ENCODE measurements at places on chromosomes 6 and 20. TPM values are rescaled to one million over a fixed set of nuclear protein-coding genes. Genes with fewer than 3 reads are reported as not detected.
A peak's percentile ranks its signal among the peaks of the same experiment; 100 is the strongest.

DNA sequence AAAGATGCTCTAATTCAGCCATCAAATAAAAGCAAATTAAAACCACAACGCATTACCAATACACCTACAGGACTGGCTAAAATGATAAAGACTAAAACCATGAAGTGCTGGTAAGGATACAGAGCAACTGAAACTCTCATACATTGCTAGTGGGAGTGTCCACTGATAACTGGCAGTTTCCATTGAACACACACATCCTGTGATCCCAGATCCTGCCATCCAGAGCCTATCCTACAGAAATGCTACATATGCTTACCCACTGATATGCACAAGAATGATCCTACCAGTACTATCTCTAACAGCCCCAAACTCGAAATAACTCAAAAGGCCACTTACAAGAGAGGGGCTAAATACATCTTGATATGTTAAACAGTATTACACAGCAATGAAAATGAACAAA lies 81.0 kb downstream of the FYN start:
- no peaks in the 10 kb centered on the region for H3K36me3 ChIP-seq
- DNase-seq = no peak
- H3K27ac ChIP-seq = no peak overlapping the region
- H3K27me3 ChIP-seq = no peaks in the 10 kb centered on the region

The BPHL gene
- total RNA-seq = 19.3 TPM

DNA sequence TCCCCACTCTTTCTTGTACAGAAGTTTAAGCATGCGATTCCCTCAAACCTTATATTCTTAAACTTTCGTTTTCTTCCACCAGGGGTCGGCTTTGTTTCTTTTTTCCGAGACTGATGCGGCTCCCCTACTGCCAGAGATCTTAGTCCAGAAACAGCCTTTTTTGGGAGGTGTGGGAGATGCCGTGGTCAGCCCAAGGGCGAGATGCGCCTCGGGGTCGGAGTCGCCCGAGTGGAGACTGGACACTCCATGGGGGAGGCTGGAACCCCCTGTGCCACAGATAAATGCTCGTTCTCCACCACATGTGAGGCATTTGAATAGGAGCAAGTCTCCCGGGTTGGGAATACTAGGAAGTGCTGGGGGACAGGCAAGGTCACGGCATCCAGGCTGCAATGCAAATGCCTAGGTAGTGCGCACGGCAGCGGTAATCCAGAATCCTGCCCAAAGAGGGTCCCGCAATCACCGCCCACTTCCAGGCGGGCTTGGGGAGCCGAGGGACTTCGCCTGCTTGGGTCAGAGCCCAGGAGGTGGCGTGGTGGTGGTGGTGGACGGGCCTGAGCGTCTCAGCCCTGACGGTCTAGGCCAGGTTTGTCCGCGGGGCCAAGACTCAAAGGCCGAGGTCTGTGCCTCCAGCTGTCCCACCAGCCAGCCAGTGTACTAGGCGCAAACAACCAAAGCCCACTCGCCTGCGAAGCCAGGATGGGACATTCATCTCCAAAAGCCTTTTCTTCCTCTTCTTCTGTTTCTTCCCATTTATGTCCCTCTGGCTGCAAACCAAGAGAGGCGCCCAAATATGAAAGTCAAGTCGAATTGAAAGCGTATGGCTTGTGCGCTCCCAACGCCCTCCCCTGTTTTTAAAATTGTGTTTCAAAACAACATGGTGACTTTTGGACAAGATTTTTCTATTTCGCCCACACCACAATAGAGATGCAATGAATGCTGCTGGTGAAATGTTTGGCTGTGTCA lies 39.3 kb upstream of the OSTM1 start:
- DNase-seq = no peak
- no peaks in the 10 kb centered on the region for H3K27me3 ChIP-seq
- no peak overlapping the region for H3K27ac ChIP-seq
- peak overlapping the region; percentile 53 for H3K4me3 ChIP-seq
- H3K36me3 ChIP-seq = no peaks in the 10 kb centered on the region

The MYL9 gene
- 91.8 TPM for total RNA-seq

DNA sequence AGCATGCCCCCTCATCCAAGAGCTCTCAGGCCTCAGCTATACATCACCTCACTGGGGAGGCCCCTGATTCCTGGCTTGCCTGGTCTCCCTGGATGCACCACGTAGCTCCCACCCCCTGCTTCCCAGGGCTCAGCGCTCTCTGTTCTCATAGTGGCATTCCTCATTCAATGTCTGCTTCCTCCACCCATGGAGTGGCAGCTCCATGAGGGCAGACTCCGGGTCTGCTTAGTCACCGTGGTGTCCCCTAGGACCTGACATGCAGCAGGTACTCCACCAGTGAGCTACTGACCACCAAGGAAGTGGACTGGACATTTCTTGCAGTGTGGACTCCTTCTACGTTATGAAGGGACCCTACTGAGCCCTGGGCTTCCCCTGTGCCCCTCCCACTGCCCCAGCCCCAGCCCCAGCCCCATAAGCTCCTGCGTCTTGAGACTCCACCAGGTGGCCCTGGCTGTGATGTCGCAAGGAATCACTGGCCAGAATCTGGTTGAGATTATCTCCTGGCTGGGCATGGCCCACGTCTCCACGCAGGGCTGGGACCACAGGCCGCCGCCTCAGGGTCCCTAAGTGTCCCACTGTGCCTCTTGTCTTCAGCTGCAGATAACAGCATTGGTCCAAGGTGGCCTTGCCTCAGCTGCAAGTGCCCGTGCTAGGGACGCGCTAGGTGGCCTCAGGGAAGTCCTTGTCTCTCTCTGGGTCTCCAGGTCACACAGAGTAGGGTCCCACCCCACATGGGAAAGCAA lies 26.7 kb downstream of the CEBPB start:
- H3K27me3 ChIP-seq = no peaks in the 10 kb centered on the region
- no peak overlapping the region for H3K27ac ChIP-seq
- no peaks in the 10 kb centered on the region for H3K4me1 ChIP-seq
- H3K4me3 ChIP-seq = no peak overlapping the region

GRCh38 chr6:102340311-102340710 lies 946.8 kb downstream of the GRIK2 start:
- H3K4me3 ChIP-seq = no peak overlapping the region
- no peaks in the 10 kb centered on the region for H3K36me3 ChIP-seq
- DNase-seq = no peak
- H3K27ac ChIP-seq = no peak overlapping the region

- no peaks in the 10 kb centered on the region for H3K27me3 ChIP-seq
- DNase-seq = peak; percentile 87
Observed at GRCh38 chr20:2767768-2768631, 32.4 kb downstream of the CPXM1 start.

GRCh38 chr20:25077610-25078169 lies 4.3 kb downstream of the VSX1 start:
- H3K27ac ChIP-seq = no peak overlapping the region
- H3K27me3 ChIP-seq = no peaks in the 10 kb centered on the region
- DNase-seq = no peak
- no peaks in the 10 kb centered on the region for H3K4me1 ChIP-seq
- H3K36me3 ChIP-seq = no peaks in the 10 kb centered on the region

The COL10A1 gene
- 0.29 TPM for total RNA-seq

GRCh38 chr6:9225441-9225871 lies 790.1 kb upstream of the SLC35B3 start:
- H3K4me3 ChIP-seq = no peak overlapping the region
- H3K27ac ChIP-seq = no peak overlapping the region
- H3K4me1 ChIP-seq = no peaks in the 10 kb centered on the region
- H3K36me3 ChIP-seq = no peaks in the 10 kb centered on the region
- peak; percentile 23 for DNase-seq

The UNC5CL gene
- total RNA-seq = 1.8 TPM

The ETV7 gene
- 0.98 TPM for total RNA-seq

The LST1 gene
- 10.7 TPM for total RNA-seq

DNA sequence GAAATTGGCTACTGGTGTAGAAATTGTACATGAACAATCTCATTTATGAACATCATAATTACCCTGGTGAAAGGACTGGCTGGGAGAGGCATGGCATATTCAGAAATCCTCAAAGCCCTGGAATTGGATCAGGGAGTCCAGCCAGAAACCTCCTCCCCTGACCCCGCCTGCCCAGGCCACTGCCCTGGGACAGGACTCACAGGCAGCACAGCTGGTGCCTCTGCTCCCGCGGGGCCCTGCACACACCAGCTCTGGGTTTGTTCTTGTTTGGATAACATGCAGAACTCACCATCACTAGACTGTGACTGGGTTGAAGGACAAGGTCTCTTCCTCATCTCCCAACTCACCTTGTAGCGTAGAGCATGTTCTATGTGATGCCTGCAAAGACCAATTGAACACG lies 56.2 kb downstream of the AGPAT4 start:
- H3K4me1 ChIP-seq = no peaks in the 10 kb centered on the region
- no peaks in the 10 kb centered on the region for H3K27me3 ChIP-seq
- no peak overlapping the region for H3K27ac ChIP-seq
- no peak overlapping the region for H3K4me3 ChIP-seq

- H3K4me1 ChIP-seq = peaks cover 11% of the 10 kb centered on the region
- peak overlapping the region; percentile 2 for H3K27ac ChIP-seq
- no peaks in the 10 kb centered on the region for H3K36me3 ChIP-seq
Observed at GRCh38 chr20:62409931-62410745, 3.1 kb upstream of the CABLES2 start.

The NKX2-4 gene
- not detected for total RNA-seq

GRCh38 chr20:59356662-59357165 lies 56.3 kb downstream of the EDN3 start:
- H3K4me1 ChIP-seq = no peaks in the 10 kb centered on the region
- no peak overlapping the region for H3K27ac ChIP-seq
- H3K36me3 ChIP-seq = no peaks in the 10 kb centered on the region

The SLC16A10 gene
- total RNA-seq = 1.3 TPM

The DDX43 gene
- 5.9 TPM for total RNA-seq

- no peaks in the 10 kb centered on the region for H3K36me3 ChIP-seq
- H3K27ac ChIP-seq = no peak overlapping the region
- no peaks in the 10 kb centered on the region for H3K27me3 ChIP-seq
- DNase-seq = no peak
- no peaks in the 10 kb centered on the region for H3K4me1 ChIP-seq
Observed at GRCh38 chr6:38436726-38437465, 202.8 kb downstream of the BTBD9 start.

DNA sequence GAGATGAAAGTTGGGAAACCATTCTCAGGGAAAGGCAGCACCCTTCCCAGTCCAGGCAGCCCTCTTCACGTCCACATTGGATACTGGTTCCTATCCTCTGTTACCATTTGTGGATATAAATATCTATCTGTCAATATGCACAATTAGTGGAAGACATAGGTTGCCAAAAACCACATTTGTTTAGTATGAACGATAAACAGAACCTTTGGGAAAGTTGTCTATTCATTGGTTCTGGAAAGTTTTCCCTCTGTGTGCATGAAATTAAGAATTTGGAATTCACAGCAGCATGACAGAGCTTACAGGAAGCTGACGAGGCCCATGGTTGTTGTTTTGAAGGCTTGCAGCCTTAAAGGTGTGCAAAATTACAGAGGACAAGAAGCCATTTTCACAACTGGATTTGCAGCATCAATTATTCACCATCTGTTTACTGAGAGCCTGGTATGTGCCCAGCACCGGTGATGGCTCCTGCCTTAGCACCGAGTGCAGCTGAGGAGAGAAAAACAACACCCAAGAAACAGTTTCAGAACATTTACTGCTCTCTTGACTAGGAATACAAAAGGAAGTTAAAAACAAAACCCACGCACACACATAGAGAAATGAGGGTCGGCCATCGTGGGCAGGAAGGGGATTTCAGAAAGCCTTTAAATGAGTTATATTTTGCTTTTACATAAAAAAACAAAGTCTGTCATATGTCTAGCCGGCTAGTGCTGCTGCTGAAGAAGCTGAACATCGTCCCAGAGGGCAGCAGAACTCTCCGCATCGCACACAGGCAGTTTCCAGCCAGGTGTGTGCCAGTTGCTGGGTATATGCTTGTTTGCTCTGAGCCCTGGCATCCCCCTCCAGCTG lies 319.6 kb downstream of the FARS2 start:
- H3K36me3 ChIP-seq = no peaks in the 10 kb centered on the region
- H3K4me3 ChIP-seq = no peak overlapping the region
- no peak for DNase-seq

GRCh38 chr6:71284785-71285184 lies 3.8 kb upstream of the OGFRL1 start:
- no peak overlapping the region for H3K4me3 ChIP-seq
- no peaks in the 10 kb centered on the region for H3K36me3 ChIP-seq
- no peak for DNase-seq
- peak overlapping the region; percentile 98 for H3K27ac ChIP-seq

DNA sequence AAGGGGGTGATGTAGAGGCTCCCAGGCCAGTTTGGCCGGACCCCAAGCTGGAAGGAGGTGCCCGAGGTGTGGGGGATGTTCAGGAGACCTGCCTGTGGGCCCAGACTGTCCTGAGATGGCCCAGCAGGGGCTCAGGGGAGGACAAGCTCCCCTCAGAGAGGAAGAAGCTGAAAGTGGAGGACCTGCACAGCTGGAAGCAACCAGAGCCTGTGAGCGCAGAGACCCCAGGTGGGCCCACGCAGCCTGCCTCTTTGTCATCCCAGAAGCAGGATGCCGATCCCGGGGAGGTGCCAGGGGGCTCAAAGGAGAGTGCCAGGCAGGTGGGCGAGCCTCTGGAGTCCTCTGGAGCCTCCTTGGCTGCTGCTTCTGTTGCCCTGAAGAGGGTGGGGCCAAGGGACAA lies 29.7 kb downstream of the ZNF831 start:
- no peaks in the 10 kb centered on the region for H3K4me1 ChIP-seq
- no peak overlapping the region for H3K27ac ChIP-seq
- H3K27me3 ChIP-seq = no peaks in the 10 kb centered on the region
- H3K36me3 ChIP-seq = no peaks in the 10 kb centered on the region
- no peak overlapping the region for H3K4me3 ChIP-seq
- DNase-seq = no peak

- H3K27me3 ChIP-seq = no peaks in the 10 kb centered on the region
- no peak overlapping the region for H3K27ac ChIP-seq
- DNase-seq = no peak
Observed at GRCh38 chr20:23446505-23446904, 6.2 kb downstream of the CST11 start.

The CENPW gene
- 3.3 TPM for total RNA-seq

GRCh38 chr6:108568101-108568500 lies 7.4 kb downstream of the FOXO3 start:
- no peaks in the 10 kb centered on the region for H3K36me3 ChIP-seq
- H3K4me1 ChIP-seq = no peaks in the 10 kb centered on the region
- peak overlapping the region; percentile 28 for H3K27ac ChIP-seq

The ULBP3 gene
- 0.64 TPM for total RNA-seq

Measured in breast epithelium (tissue), 4 donors.